ENCODE measurements at places on chromosomes 7 and 10.

DNA sequence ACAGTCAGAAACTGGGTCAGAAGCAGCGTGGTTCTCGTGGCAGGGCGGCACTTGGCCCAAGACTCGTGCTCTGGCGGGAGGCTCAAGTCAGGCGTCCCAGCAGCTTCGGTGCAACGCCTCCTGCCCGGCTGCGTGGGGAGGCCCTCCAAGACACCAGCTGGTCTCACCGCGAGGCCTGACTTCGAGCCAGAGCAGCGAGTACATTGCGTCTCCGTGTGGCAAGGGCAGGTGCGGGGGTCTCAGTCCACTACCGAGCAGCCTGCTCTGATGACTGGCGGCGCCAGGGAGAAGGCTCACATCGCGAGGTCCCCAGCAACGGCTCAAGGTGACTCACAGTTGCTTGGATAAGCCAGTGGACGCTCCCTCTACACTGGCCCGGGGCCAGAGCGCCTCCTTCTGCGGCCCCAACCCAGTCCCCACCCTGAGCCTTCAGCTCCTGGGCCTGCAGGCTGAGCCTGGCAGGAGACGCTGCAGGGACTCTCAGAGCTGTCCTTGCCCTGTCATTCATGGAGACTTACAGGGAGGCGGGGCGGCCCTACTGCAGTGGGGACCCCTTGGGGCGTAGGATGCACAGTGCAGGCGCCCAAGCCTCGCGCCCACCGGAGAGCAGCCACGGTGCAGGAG lies 41.9 kb upstream of the PRKAR1B start:
- no peak for DNase-seq

DNA sequence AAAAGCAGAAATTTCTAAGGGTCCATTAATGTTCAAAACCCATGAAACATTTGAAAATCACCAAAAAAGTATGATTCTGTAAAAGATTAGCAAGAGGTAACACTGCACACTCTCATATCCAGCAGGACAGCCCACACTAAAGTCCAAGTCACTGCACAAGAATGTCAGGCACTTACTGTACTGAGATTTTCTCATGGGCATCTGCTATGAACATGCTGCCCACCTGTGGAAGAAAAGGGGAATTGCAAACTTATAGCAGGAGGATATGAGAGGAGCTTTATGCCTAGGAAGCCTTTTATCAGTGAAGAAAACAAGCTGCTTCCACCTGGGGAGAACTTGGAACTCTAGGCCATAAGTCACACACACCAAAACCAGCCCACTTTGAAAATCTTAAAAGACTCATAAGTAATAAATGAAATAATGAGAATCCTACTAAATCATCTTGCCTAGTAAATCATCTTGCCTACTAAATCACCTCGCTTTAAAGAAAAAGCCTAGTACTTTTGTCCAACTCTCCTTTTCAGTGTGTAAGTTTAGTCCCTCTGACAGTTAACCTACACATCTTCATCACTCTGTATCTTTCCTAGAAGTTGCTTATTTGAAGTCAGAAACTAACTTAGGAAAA lies 46.1 kb downstream of the ARMH3 start:
- peak; percentile 90 for DNase-seq

- DNase-seq: no peak
Observed at GRCh38 chr7:140317597-140317996, 80.7 kb downstream of the SLC37A3 start.

GRCh38 chr10:121984463-121984862 lies 4.5 kb upstream of the TACC2 start:
- no peak for DNase-seq

DNA sequence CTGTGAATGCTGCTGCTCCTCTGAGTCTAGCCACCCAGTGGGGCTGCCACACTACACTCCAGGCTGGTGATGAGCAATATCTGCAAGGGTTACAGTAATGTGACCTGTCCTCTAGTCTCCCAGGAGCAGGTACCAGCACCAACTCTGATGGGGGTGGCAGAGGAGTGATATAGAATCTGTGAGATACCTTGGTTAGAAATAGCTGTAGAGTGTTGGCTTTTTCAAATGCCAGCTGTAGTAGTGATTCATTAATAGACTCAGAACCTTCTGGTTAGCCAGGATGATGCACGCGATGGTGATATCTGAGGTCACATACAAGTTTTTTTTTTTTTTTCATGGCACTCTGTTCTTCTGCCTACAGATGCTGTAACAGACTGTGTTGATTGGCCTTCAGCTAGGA lies 757.1 kb downstream of the INHBA start:
- no peak for DNase-seq

- peak; percentile 8 for DNase-seq
Observed at GRCh38 chr7:108503112-108504026, 22.6 kb downstream of the PNPLA8 start.

GRCh38 chr7:2508327-2509215 lies 11.0 kb upstream of the LFNG start:
- DNase-seq: peak; percentile 82

- peak; percentile 72 for DNase-seq
Observed at GRCh38 chr10:76311752-76312636, 880.6 kb downstream of the LRMDA start.

- peak; percentile 87 for DNase-seq
Observed at GRCh38 chr10:62083412-62084267, 182.1 kb downstream of the ARID5B start.

DNA sequence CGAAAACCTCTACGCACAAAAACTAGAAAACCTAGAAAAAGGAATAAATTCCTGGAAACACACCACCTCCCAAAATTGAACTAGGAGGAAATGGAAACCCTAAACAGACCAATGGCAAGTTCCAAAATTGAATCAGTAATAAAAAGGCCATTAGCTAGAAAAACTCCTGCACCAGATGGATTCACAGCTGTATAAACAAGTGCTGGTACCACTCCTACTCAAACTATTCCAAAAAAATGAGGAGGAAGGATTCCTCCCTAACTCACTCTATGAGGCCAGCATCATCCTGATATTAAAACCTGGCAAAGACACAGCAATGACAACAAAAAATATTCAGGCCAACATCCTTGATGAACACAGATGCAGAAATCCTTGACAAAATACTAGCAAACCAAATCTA lies 228.2 kb downstream of the CHRM2 start:
- no peak for DNase-seq

GRCh38 chr10:3647074-3647473 lies 137.9 kb downstream of the KLF6 start:
- no peak for DNase-seq

DNA sequence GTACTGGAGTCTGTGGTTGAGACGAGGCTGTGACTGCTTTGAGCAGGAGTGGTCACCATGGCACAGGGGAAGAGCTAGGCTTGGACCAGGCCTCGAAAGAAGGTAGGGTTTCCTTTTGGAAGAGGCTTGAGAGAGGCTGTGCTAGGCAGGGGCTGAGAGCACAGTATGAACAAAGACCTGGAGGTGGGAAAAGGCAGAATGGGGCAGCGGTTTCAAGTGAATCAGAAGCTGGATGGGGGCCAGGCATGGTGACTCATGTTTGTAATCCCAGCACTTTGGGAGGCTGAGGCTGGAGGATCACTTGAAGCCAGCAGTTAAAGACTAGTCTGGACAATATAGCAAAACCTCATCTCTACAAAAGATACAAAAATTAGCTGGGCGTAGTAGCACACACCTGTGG lies 65.9 kb downstream of the CLIP2 start:
- DNase-seq: peak; percentile 87

GRCh38 chr7:123126171-123126570 lies 73.6 kb downstream of the SLC13A1 start:
- no peak for DNase-seq

GRCh38 chr7:153588586-153588985 lies 463.6 kb upstream of the DPP6 start:
- no peak for DNase-seq

- no peak for DNase-seq
Observed at GRCh38 chr7:133484086-133484485, 231.2 kb downstream of the EXOC4 start.

- DNase-seq: no peak
Observed at GRCh38 chr7:112743811-112744210, 46.4 kb downstream of the TMEM168 start.

- DNase-seq: no peak
Observed at GRCh38 chr10:53453196-53453595, 680.6 kb upstream of the MBL2 start.

GRCh38 chr10:83262434-83262833 lies 876.9 kb upstream of the GHITM start:
- DNase-seq: no peak

- no peak for DNase-seq
Observed at GRCh38 chr7:732094-732541, 5.0 kb upstream of the PRKAR1B start.

- no peak for DNase-seq
Observed at GRCh38 chr7:110762546-110763225, 328.2 kb upstream of the LRRN3 start.

DNA sequence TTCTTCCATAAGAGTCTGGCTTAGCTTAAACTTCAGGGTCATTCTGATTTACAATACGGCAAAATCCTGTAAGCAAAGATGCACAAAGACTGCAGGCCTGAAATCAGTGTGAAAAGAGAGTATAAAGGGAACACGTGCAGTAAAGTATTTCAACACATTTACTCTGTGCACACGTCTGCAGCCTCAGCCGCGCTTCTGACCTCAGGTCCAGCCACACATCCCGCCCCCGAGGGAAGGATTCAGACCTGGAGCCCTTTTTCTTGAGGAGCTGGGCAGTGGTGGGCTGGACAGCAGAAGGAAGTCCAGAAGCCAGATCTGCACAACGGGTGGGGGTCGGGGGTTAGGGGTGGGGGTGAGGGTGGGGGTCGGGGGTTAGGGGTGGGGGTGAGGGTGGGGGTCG lies 58.9 kb upstream of the FAM20C start:
- DNase-seq: no peak

GRCh38 chr7:2721842-2722241 lies 33.8 kb downstream of the AMZ1 start:
- no peak for DNase-seq

DNA sequence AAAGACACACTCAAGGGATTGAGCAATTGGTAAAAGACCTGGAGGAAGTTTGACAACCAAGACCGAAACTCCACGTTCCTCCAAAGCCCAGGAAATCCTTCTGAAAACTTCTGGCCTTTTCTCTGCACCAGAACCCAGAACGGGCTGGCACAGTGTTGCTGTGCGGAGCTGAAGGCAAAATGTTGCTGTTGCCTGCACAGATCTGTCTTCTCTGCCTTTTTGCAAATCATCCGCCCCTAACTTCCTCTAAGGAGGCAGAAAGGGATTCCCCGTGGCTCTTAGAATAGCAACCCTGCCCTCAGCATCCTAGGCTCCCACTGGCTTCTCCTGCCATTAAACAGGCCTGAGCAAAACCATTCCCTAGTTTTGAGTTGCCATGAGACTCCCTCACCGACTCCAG lies 44.9 kb downstream of the FIGNL1 start:
- no peak for DNase-seq
